ENCODE measurements at places on chromosomes 5 and 9.

DNA sequence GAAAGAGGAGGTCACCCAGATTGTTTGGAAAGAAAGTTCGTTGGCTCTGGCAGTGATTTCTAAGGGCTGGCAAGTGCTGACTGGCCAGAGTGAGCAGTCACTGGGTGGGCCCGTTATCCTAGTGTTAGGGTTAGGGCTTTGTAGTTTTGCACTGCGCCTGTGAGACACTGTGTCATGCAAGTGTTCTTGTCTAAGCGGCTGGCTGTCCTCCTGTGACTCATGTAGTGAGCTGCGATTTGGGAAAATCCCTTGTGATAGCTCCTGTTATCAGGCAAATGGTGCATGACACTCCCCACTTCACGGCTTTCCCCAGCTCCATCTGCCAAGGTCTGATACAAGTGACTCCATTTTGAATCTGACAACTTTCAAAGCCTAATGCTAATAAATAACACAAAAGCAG lies 526.0 kb upstream of the ADAMTS16 start:
- DNase-seq, result no peak

- no peak for DNase-seq
Measured at GRCh38 chr9:138073408-138073807, 195.8 kb downstream of the CACNA1B start.

- DNase-seq, result no peak
Measured at GRCh38 chr5:59768152-59769040, 125.1 kb downstream of the PDE4D start.

DNA sequence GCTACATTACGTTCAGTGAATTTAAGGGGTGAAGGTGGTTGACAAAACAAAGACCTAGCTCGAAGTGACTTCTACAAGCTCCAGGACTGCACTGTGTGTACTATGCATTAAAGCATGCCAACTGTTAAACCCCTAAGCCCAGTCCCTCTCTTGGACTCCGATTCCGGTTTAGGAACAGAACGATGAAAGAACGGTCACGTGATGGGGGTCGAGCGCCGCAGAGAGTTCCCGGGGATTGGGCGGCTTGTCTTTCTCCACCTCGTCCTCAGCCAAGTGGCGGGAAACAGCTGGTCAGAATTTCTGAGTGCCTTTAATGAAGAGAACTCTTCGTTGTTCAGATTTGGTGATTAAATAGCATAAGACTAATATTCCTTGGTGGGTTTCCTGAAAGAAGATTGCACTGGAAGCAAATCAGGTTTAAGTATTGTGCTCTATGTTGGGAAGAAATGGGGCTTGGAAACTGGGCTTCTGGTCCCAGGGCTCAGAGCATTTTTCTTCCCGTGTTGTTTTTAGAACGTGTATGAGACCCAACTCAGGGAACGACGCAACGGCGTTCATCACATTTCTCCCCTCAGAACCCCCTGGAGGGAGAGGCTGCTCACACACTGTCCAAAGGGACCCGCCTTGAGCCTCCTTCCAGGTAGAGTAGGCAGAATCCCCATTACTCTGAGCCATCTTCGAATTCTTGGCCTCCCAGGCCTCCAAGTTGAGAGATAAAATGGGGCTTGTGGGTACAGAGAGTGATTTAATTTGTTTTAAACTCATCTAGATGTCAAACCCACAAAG lies 25.3 kb downstream of the IRX2 start:
- no peak for DNase-seq

- no peak for DNase-seq
Measured at GRCh38 chr5:126967808-126968466, 62.4 kb downstream of the MARCHF3 start.

DNA sequence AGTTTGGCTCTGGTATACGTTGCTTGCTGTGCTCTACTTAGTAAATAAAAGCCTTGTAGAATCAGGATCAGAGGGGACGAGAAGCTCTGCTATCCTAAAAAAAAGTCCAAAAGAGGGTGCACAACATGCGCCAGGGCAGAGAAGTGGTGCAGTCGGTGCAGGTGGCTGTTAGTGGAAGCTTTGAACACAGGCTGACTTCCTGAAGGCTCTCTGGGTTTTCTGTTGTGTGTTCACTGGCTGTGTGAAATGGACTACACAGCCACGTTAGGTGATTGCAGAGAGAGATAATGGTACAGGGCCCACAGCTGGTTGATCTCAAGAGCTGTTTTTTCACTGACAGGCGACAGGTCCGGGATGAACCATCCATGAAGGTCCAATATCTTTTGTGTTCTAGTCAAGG lies 167.4 kb downstream of the TMEM167A start:
- DNase-seq, result no peak

DNA sequence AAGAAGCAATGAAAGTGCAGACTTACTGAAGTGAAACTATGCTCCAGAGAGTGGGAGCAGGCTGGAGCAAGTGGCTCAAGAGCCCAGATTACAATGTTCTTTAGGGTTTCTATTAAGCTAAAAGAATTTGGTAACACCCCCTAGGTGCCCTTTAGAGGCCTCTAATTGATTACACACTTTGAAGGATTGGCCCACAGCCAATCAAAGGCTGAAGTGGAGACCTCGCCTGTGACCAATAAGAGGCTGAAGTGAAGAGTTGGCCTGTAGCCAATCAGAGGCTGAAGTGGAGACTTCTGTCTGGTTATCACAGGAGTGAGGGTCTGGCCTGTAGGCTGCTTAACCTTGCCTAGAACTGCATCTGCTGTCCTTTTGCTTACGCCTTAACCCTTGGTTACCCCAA lies 46.7 kb upstream of the SPATA31C2 start:
- DNase-seq, result no peak

DNA sequence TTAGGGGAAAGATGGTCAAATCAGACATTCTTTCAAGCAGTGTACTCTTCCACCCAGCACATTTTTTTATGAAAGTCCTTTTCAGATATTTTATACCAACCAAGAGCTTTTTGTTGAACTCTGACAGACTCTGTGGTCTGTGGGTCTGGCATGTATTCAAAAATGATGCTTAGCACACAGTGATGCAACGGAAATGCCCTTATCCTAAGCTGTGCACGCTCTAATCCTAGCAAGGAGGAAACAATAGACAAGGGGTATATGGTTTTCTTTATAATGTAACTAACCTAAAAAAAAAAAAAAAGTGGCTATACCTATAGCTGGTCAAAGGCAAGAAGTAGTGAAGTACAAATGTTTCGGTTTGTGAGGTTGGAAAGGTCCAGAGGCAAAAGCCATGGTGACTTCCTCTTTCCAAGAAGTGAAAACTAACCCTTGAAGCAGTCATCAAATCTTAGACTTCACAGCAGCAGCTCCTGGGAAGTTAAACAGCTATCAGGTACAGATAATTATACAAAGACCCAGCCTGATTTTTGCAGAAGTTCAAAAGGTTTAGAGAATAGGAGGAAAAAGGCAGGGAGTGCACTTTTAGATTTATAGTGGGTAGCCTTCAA lies 82.5 kb downstream of the SEMA6A start:
- DNase-seq, result no peak

GRCh38 chr5:68839019-68839552 lies 254.7 kb upstream of the SLC30A5 start:
- DNase-seq, result no peak

GRCh38 chr5:135231289-135231688 lies 167.7 kb downstream of the MACROH2A1 start:
- no peak for DNase-seq

- no peak for DNase-seq
Measured at GRCh38 chr9:117355542-117355941, 59.3 kb downstream of the ASTN2 start.

GRCh38 chr5:58185397-58185796 lies 274.5 kb downstream of the PLK2 start:
- no peak for DNase-seq

GRCh38 chr5:73039082-73039481 lies 81.3 kb upstream of the TMEM171 start:
- DNase-seq, result no peak

- no peak for DNase-seq
Measured at GRCh38 chr9:95852059-95853032, 23.1 kb upstream of the ERCC6L2 start.

GRCh38 chr5:96172436-96172835 lies 210.8 kb upstream of the ELL2 start:
- DNase-seq, result no peak

DNA sequence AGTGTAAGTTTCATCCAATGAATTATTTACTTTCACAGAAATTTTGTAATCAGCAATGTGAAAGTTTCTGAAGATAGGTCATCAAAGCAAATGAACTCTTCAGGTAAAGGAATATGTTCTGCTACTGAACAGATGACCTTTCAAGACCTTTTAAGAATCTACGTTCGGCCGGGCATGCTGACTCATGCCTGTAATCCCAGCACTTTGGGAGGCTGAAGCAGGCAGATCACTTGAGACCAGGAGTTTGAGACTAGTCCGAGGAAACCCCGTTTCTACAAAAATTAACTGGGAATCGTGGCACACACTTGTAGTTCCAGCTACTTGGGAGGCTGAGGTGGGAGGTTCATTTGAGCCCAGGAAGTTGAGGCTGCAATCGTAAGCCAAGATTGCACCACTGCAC lies 578.4 kb upstream of the COX7C start:
- DNase-seq, result no peak

- DNase-seq, result no peak
Measured at GRCh38 chr5:38641003-38641402, 84.6 kb upstream of the LIFR start.

DNA sequence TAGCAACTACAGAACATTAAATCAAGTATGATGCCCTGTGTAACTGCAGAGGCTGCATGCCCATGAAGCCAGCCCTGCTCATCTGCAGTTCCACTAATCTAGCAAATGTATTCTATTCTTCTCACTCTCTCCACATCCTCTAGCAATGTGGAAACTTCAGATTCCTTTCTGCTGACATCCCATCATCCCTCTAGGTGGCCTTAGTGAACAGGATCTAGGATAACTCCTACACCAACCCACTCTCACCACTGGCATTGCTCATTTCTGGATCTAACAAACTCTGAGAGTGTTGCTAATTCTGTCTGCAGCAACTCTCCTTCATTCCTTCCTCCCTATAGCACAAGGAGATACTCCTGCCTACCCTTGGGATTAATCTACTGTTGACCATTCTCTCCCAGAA lies 80.8 kb downstream of the FAM81B start:
- no peak for DNase-seq

DNA sequence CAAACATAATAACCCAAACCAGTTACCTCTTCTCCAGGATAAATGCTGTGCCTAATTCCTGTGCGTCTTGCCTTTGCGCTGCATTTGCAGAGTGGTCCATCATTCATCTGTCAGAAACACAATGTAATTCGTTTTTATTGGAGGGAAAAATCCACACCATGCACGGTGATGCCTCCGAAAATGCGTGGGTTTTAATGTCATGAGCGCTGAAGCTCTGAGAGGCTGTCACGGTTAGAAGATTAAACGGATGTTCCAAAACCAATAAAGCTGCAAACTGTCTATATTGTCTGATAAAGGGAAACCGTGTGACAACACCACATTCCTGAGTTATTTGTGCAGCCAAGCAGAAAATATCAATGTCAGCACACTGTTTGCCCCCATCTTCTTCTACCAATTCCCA lies 27.4 kb downstream of the DROSHA start:
- DNase-seq, result no peak

- DNase-seq, result no peak
Measured at GRCh38 chr9:136365775-136366222, 2.3 kb upstream of the DNLZ start.

GRCh38 chr5:158789441-158789840 lies 310.3 kb downstream of the EBF1 start:
- no peak for DNase-seq

DNA sequence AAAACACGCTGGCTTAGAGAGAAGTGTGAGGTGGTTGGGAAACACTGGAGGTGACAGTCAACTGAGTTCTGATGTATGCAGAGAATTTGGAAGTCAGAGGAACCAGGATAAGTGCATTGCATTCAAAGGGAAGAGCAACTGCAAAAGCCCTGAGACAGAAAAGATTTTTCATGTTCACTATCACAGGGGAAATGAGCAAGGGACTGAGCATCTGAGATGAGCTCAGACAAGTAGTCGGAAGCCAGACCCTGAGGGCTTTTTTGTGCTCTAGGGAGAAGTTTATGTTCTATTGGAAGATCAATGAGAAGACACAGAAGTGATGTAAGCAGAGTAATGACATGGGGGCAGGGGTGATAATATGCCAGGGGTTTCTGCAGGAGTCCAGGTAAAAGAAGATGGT lies 97.5 kb downstream of the HTR4 start:
- DNase-seq, result no peak

- DNase-seq, result no peak
Measured at GRCh38 chr5:13956471-13956870, 12.0 kb upstream of the DNAH5 start.

GRCh38 chr9:121344184-121344583 lies 25.9 kb downstream of the STOM start:
- no peak for DNase-seq

- no peak for DNase-seq
Measured at GRCh38 chr5:94309141-94309540, 309.3 kb downstream of the KIAA0825 start.

DNA sequence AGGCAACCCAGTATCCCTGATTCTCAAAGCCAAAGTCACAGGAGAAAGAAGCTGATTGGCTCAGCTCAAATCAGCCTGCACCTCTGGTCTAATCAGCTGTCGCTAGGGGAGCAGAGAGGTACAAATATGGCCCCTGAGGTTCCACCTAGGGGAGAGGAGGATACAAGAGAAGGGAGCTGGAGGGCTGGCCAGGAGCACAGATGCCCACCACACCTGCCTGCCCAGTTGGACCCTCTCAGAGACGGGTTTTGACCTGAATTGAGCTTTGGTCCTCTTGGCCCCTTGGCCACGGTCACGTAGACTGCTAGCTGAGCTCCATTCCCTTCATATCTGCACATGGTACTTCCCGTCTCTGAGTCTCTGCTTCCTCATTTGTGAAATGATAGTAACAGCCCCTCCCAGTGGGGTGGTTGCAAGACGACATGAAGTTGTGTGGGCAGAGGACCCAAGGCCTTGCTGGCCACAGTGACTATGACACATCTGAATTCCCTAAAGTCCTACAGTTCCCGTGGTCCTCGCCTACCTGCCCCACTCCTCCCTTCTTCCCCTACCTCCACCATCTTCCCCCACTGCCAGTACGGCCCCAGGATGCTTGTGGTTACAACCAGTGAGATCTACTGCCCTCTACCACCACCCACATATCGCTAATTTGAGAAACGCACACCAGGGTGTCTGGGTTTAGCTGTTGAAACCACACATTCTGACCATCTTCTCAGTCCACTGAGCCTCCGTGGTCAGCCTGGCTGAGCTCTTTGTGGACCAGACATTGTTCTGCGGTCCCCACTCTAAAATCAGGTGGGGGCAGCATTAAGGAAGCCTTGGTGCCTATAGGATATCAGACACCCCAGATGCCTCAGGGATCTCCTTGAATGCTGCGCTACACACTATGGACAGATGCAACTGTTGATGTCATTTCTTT lies 60.3 kb upstream of the NEK6 start:
- DNase-seq, result no peak

DNA sequence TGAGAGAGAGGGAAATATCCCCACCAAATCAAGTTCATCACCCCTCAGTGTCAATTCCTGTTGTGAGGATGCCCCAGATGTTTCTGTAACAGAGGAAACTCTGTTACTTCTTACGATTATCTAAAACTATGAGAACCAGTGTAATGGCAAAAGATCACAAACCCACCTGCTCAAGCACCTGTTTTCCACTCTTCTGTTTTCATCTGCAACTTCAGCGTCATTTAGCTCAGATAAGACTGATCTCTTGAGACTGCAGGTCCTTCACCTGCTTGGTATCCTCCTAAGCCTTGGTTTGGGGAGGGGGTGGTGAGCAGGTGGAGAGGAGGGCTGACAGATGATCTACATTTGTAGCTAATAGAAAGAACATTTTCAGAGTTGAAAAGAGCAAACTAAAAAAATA lies 229.3 kb downstream of the SLF1 start:
- no peak for DNase-seq
